ENCODE measurements at places on chromosomes 6 and 20. TPM values are rescaled to one million over a fixed set of nuclear protein-coding genes. Genes with fewer than 3 reads are reported as not detected.

- H3K4me1 ChIP-seq, result no peaks in the 10 kb centered on the region
- no peak overlapping the region for H3K4me3 ChIP-seq
- no peak for DNase-seq
- no peaks in the 10 kb centered on the region for H3K36me3 ChIP-seq
- H3K27ac ChIP-seq, result no peak overlapping the region
Measured at GRCh38 chr6:112911959-112912358, 564.8 kb downstream of the RFPL4B start.

GRCh38 chr20:36240076-36240475, 3.8 kb downstream of the AAR2 start:
- DNase-seq, result no peak
- peaks cover 5% of the 10 kb centered on the region for H3K36me3 ChIP-seq
- H3K27ac ChIP-seq, result no peak overlapping the region
- H3K4me3 ChIP-seq, result no peak overlapping the region
- H3K27me3 ChIP-seq, result no peaks in the 10 kb centered on the region
- H3K4me1 ChIP-seq, result peaks cover 2% of the 10 kb centered on the region

- peak overlapping the region; percentile 59 for H3K4me3 ChIP-seq
- DNase-seq, result peak; percentile 98
- H3K36me3 ChIP-seq, result no peaks in the 10 kb centered on the region
- peaks cover 3% of the 10 kb centered on the region for H3K4me1 ChIP-seq
- no peaks in the 10 kb centered on the region for H3K27me3 ChIP-seq
Measured at GRCh38 chr6:26285143-26286134, 79.6 kb upstream of the BTN3A2 start.

GRCh38 chr6:41257369-41258195, 28.9 kb downstream of the TREM1 start:
- H3K4me3 ChIP-seq, result no peak overlapping the region
- no peak for DNase-seq
- no peaks in the 10 kb centered on the region for H3K4me1 ChIP-seq
- no peaks in the 10 kb centered on the region for H3K27me3 ChIP-seq
- no peaks in the 10 kb centered on the region for H3K36me3 ChIP-seq

SLC13A3 gene
- 1.6 TPM for total RNA-seq

DNA sequence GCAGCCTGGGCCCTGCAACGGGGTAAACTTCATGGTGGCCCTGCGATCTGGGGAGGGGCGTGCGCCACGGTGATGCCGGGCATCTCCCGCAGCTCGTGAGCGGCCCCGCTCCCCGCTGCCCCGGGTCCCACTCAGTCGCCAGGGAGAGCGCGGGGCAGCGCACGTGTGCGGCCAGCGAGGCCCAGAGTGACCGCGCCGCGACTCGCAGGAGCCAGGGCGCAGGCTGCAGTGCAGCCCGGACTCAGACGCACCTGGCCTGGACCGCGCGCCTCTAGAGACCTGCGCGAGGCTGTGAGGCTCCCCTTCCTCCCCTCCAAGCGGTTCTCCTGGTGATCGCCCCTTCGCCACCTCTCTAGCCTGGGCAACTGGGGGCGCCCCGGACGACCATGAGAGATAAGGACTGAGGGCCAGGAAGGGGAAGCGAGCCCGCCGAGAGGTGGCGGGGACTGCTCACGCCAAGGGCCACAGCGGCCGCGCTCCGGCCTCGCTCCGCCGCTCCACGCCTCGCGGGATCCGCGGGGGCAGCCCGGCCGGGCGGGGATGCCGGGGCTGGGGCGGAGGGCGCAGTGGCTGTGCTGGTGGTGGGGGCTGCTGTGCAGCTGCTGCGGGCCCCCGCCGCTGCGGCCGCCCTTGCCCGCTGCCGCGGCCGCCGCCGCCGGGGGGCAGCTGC, 652 bp downstream of the BMP6 start:
- peaks cover 11% of the 10 kb centered on the region for H3K4me1 ChIP-seq
- H3K36me3 ChIP-seq, result no peaks in the 10 kb centered on the region
- H3K27me3 ChIP-seq, result peaks cover 58% of the 10 kb centered on the region

LGSN gene
- total RNA-seq, result not detected

BMP5 gene
- total RNA-seq, result 5.1 TPM

DNA sequence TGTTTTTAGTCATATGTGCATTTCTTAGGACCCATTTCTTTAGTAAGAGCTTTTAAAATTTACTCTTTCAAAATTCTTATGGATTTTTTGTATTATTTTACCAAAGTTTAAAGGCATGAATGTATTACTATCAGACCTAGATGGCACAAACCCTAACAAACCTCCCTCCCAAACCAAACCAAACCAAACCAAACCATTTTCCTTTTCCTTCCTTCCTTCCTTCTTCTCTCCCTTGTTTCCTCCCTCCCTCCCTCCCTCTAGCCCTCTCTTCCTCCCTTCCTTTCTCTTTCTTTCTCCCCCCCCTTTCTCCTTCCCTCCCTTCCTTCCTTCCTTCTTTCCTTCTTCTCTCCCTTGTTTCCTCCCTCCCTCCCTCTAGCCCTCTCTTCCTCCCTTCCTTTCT, 1001.8 kb upstream of the CITED2 start:
- H3K27ac ChIP-seq, result no peak overlapping the region
- no peaks in the 10 kb centered on the region for H3K27me3 ChIP-seq
- DNase-seq, result no peak
- no peaks in the 10 kb centered on the region for H3K4me1 ChIP-seq

SNAP25 gene
- total RNA-seq, result 1.6 TPM

- H3K27me3 ChIP-seq, result no peaks in the 10 kb centered on the region
- H3K27ac ChIP-seq, result no peak overlapping the region
- DNase-seq, result no peak
- H3K4me3 ChIP-seq, result no peak overlapping the region
- no peaks in the 10 kb centered on the region for H3K4me1 ChIP-seq
- H3K36me3 ChIP-seq, result no peaks in the 10 kb centered on the region
Measured at GRCh38 chr20:54043076-54043967, 27.1 kb downstream of the BCAS1 start.

- no peak overlapping the region for H3K4me3 ChIP-seq
- no peaks in the 10 kb centered on the region for H3K36me3 ChIP-seq
- no peaks in the 10 kb centered on the region for H3K4me1 ChIP-seq
- no peak for DNase-seq
Measured at GRCh38 chr6:3314621-3315467, 56.1 kb downstream of the PSMG4 start.

GRCh38 chr6:87789198-87789899, 87.3 kb upstream of the AKIRIN2 start:
- no peak overlapping the region for H3K4me3 ChIP-seq
- H3K27ac ChIP-seq, result no peak overlapping the region
- no peaks in the 10 kb centered on the region for H3K36me3 ChIP-seq
- no peaks in the 10 kb centered on the region for H3K4me1 ChIP-seq
- no peaks in the 10 kb centered on the region for H3K27me3 ChIP-seq

CALHM4 gene
- not detected for total RNA-seq

RIPPLY2 gene
- not detected for total RNA-seq

- DNase-seq, result no peak
- no peak overlapping the region for H3K27ac ChIP-seq
- H3K27me3 ChIP-seq, result no peaks in the 10 kb centered on the region
- H3K4me1 ChIP-seq, result no peaks in the 10 kb centered on the region
- no peak overlapping the region for H3K4me3 ChIP-seq
Measured at GRCh38 chr6:48378884-48379407, 267.9 kb upstream of the PTCHD4 start.

- no peaks in the 10 kb centered on the region for H3K36me3 ChIP-seq
- H3K27me3 ChIP-seq, result no peaks in the 10 kb centered on the region
- H3K4me1 ChIP-seq, result no peaks in the 10 kb centered on the region
- H3K4me3 ChIP-seq, result peak overlapping the region; percentile 15
Measured at GRCh38 chr6:1821513-1822183, 211.9 kb downstream of the FOXC1 start.

SLPI gene
- 30.6 TPM for total RNA-seq
